Ascending aorta (tissue), 2 donors: ENCODE measurements at places on chromosomes 1 and 21.
A peak's percentile ranks its signal among the peaks of the same experiment; 100 is the strongest.

- no peak for DNase-seq
These were observed 3.5 kb downstream of the ZZZ3 start for GRCh38 chr1:77678660-77679610.

DNA sequence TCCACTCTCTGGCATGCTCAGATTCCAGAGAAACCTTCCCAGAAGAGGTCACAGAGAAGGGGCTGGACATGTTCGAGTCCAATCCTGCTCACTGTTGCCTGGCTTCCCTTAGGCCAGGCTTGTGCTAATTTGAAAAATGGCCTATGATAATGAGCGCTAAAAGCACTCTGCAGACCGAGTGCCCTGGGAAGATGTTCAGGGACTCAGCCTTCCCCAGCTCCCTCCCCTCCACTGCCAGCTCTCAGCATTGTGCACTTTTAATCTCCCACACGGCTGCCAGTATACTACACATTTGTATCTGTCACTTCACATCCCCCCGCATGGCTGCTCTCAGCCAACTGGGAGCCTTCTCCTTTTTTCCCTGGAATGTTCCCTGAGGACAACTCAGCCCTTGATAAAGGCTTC lies 24.1 kb downstream of the FAM163A start:
- no peak for DNase-seq

DNA sequence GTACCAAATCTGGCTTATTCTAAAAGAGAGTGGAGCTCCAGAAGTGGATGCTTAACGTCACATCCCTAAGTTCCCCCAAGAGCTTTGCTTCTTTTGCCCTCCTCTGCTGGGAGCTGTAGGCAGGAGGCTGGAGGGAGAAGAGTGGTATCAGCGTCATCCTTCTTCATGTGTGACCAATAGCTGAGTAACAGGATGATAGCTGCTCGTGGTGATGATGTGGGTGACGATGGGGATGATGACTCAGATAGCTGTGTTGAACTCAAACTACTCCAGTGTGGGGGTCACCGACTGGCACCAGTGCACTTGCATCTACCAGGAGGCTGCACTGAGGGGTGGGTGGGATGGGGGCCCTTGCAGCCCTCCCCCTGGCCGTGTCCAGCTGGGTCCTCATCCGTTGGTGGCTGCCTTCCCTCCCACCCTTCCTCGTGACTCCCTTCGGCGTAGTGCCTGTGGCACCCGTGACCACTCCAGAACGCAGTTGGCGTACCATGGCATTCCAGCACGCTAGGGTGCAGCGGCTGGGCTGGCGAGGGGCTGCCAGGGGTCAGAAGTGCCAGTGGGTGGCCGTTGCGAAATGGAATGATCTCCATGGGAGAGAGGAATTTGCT lies 1.1 kb downstream of the IGFN1 start:
- DNase-seq: no peak

GRCh38 chr1:210195635-210196160 lies 36.9 kb upstream of the SERTAD4 start:
- no peak for DNase-seq

DNA sequence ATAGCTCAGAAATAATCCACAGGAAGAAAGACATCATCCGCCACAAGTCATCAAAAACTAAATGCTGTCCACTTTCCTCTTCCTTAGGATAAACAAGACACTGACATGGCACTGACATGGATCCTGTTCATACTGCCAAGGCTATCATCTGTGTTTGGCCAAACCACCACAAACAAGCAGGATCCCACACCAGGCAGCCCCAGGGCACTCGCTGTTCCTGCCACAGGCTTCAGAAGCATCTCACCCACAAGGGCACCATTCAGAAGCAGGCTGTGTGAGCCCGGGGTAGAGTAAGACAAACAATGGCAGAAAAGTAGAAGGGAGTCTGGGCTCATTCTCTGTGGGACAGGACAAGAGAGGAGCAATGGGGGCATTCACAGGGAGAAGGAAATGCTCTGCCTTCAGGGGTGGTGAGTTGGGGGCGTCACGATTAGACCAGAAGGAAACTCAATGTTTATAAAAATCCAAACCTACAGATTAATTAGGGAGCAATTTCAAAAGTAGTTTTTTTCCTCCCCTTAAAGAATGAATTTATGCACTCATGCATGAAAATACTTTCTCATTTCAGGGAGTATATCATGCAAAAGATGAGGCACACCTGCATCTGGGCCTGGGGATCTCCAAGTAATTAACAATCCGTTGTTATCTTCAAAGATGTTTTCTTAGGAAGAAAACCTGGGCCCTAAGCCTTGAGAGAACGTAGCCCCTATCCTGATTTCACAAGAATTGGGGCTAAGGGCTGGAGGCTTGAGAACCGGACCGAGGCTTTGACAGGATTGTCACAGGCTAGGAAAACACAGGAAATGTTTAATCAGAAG lies 43.3 kb upstream of the ATP1A1 start:
- DNase-seq: no peak

GRCh38 chr1:241186716-241187115 lies 170.3 kb downstream of the RGS7 start:
- no peak for DNase-seq

GRCh38 chr1:160205242-160206035 lies at the start of gene PEA15:
PEA15 (plus strand) TSS chr1:160205384; CDS start chr1:160211545, 6,161 bp downstream.
- DNase-seq: peak; percentile 85

- no peak for DNase-seq
These were observed 37.2 kb downstream of the RRP1 start for GRCh38 chr21:43826623-43826974.

DNA sequence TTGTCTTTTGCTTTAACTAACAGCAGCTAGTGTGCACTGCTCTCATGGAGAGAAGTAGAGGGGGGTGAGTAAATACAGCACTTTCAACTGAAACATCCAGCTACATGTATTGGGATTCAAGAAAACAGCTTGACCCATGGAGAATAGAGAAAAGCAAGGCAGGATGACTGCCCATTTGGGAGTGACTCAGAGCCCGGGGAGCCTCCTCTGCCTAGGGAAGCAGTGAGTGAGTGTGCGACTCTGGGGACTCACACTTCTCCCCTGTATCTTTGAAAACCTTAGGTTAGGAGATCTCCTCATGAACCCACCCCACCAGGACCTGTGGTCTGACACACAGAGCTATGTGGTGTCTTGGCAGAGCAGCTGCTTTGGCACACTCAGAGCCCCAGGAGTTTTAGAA lies 82.0 kb upstream of the PTGFR start:
- DNase-seq: no peak

GRCh38 chr1:165697491-165697880 lies 876 bp downstream of the ALDH9A1 start:
- no peak for DNase-seq

DNA sequence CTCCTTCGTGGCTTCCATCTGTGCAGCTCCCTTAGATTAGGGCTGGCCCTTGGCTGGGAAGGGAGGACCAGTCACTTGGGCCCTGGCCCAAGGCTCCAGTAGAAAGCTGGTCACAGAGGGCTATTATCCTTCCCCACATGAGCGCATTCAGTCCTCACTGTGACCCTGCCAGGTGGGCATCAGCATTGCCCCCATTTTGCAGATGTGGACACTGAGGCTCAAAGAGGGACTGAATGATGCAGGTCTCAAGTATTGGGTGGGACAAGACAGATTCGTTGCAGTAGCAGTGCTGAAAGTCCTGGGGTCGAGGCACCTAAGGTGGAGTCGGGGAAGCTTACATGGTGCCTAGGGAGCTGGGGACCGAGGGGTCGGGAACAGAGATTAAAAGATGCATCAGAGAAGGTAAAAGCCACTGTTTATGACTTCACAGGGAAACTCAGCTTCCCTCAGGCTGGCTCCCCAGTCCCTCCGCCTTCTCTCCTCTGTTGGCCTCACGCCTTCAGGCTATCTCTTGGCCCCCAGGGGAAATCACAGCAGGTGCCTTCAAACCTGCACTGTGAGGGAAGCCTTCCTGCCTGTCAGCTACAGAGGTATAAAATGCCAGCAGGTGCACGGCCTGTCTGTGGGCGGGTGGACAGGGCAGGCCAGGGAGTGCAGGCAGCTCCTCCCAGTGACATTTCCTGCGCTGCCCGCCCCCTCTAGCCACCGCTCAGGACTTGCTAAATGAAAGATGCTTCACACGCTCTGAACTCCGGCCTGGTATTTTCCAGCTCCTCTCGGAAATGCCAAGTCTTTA lies 178.4 kb downstream of the GRIK3 start:
- no peak for DNase-seq

DNA sequence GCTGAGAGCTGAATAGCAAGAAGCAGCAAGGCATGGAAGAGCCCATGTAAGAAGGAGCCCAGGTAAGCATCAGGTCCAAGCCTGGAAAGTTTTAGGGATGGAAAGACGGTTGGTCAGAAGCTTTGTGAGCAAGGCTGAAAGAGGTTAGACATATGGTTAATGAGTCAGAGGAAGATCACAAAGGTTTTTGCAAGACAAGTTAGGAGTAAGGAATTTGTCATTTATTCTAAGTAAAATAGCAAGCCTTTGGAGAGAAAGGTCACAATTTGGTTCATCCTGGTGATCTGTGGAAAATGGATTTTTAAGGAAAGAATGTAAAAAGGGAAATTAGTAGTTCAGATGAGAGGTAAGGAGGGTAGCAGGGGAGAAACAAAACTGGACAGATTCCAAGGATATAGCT lies 106.7 kb downstream of the DPYD start:
- DNase-seq: no peak

- DNase-seq: no peak
These were observed 42.0 kb downstream of the PROX1 start for GRCh38 chr1:214029796-214030195.

- no peak for DNase-seq
These were observed 1748.4 kb downstream of the MRPL39 start for GRCh38 chr21:23858878-23859277.

DNA sequence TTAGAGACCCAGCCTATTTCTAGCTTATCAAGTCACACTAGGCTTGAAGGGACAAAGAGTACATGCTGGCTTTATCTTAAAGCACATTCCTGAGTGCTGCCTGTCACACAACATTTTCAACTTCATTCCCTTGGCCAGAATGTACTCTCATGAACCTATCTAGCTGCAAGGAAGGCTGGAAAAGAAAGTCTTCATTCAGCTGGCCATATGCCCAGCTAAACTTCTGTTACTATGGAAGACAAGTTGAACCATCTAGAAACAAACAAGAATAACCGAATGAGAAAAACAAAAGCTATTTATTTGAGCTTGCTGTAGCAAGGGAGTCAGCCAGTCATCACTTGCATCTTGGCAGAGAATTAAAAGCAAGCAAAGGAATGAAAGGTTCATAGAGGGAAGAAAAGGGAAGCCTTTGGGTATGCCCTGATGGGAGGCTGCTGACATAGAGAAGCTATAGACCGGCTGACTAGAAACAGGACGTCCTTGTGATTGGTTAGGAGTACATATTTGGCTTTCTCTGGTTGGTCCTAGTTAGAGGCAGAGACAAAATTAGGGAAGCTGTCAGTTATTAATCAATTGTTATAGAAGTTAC lies 108.4 kb downstream of the NEK7 start:
- DNase-seq: no peak

- no peak for DNase-seq
These were observed 1.5 kb downstream of the CDC7 start for GRCh38 chr1:91501971-91502671.

GRCh38 chr1:248739572-248740205 lies 15.9 kb downstream of the LYPD8 start:
- DNase-seq: no peak
